MM.1S (cell line): ENCODE measurements at places on chromosomes 6 and 20.
A peak's percentile ranks its signal among the peaks of the same experiment; 100 is the strongest.

DNA sequence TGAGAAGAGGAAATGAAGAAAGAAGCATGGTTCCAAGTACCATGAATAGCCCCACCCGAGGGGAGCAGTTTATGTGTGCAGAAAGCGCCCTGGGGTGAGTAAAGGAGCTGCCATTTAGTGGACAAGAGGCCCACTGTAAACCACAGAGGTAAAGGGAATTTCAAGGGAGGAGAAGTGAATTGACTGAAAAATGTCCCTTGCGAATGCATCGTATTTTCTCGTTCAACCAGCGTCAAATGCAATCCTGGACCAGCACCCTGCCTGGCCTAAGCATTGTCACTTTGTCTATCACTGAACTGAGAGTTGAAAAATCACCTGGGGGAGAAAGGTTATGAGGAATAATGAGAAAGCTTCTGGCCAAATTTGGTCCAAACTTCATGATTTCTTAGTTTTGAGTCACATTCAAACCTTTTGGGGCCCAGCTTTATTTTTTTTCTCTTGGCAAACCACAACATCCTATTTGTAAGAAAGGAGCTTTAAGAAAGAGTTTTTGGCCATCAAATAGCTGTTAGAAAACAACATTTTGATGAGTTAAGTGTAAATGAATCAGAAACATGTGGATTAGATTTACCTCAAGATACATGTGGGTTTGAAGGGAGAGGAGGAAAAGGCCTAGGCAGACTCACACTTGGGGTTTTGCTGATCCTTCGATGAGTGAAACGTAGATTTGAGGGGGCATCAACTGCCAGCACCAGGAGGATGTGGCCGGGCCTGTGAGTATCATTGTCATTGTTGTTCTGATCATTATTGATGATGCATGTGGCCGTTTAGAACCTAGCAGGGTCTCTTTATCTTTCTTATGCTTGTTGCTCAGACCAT lies 214.0 kb downstream of the CLIC5 start:
- no peaks in the 10 kb centered on the region for H3K36me3 ChIP-seq
- no peak overlapping the region for H3K27ac ChIP-seq
- H3K4me3 ChIP-seq = no peak overlapping the region
- DNase-seq = no peak
- H3K4me1 ChIP-seq = peaks cover 6% of the 10 kb centered on the region; the same call in 1 of the 2 replicates
- no peaks in the 10 kb centered on the region for H3K27me3 ChIP-seq

- no peaks in the 10 kb centered on the region for H3K36me3 ChIP-seq
- H3K4me1 ChIP-seq = no peaks in the 10 kb centered on the region
- no peak for DNase-seq
- no peak overlapping the region for H3K4me3 ChIP-seq
- no peaks in the 10 kb centered on the region for H3K27me3 ChIP-seq
- H3K27ac ChIP-seq = no peak overlapping the region
These were observed 128.9 kb downstream of the ADAT2 start for GRCh38 chr6:143321491-143322086.

- no peak for DNase-seq
- H3K4me1 ChIP-seq = no peaks in the 10 kb centered on the region
- no peaks in the 10 kb centered on the region for H3K36me3 ChIP-seq
- H3K27me3 ChIP-seq = no peaks in the 10 kb centered on the region
These were observed 203.3 kb upstream of the PLCB4 start for GRCh38 chr20:8865636-8866035.

DNA sequence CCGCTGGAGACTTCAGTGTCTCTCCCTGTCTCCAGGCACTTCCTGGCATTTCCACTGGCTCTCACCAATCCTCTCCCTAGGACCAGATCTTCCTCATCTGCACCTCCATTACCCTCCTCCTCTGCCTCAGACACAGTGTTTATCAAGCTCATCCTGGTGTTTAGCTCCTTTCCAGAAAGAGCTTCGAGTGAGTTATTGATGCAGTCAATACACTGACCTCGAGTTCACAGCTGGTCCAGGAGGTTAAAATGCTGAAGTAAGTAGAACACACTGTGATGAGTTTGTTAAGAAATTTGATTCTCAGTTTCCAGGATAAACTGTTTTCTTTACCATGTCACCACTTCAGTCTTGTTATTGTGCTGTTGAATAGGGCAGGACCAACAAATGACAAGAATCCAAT lies 42.1 kb upstream of the ARMC2 start:
- peaks cover 25% of the 10 kb centered on the region for H3K4me1 ChIP-seq
- no peak for DNase-seq
- H3K27ac ChIP-seq = peak overlapping the region; percentile 21; the same call in 1 of the 2 replicates
- no peak overlapping the region for H3K4me3 ChIP-seq
- H3K36me3 ChIP-seq = no peaks in the 10 kb centered on the region

DNA sequence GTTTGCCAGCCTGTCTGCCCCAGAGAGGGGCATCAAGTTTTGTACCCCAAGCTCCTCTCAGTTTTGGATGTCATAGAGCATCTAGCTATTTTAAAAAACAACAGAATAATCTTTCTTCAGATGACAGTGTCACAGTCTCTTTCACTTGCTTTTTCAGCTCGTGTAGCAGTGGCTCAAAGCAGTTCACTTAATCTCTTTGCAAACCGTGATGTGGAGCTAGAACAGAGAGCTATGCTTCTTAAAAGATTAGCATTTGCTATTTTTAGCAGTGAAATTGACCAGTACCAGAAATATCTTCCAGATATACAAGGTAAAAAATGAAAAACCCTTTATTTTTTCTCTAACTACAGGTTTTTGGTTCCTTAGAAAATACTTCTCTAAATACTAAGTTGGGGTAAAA lies 37.3 kb downstream of the PGM3 start:
- H3K36me3 ChIP-seq = no peaks in the 10 kb centered on the region
- peaks cover 44% of the 10 kb centered on the region for H3K4me1 ChIP-seq
- peak; percentile 79 for DNase-seq
- no peaks in the 10 kb centered on the region for H3K27me3 ChIP-seq
- peak overlapping the region; percentile 85 for H3K27ac ChIP-seq
- peak overlapping the region; percentile 45 for H3K4me3 ChIP-seq

DNA sequence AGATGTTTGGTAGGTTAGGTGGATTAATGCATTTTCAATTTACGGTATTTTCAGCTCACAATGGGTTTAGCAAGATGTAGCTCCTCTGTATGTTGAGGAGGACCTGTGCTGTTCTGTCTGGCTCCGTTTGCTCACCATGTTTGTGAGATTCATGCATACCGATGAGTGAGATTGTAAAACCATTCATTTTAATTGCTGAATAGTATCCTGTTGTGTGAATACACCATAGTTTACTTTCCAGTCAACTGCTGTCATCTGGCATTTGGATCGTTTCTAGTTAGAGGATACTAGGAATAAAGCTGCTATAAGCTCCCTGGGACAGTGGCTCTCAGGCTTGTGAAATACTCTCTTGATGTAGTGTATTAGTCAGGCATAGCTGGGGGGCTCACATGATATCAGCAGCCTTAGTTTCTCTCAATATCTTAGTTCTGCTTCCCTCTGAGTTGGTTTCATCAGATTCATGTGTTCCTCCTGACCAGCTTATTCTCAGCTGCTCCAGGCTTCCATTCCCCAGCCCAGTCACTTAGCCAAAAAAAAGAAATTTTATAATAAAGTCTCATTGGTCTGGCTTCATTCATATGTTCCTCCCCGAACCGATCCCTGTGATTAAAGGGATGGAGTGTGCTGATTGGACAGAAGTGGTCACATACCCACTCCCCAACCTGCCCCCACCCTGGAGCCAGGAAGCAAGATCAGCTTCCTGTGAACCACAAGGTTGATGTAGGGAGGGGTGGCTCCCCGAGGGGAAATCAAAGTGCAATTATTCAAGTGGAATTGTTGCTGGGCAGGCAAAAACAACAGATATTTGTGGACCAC lies 10.9 kb upstream of the B4GALT5 start:
- H3K27me3 ChIP-seq = no peaks in the 10 kb centered on the region
- H3K27ac ChIP-seq = no peak overlapping the region
- no peak for DNase-seq
- peaks cover 7% of the 10 kb centered on the region; the same call in 1 of the 2 replicates for H3K4me1 ChIP-seq

DNA sequence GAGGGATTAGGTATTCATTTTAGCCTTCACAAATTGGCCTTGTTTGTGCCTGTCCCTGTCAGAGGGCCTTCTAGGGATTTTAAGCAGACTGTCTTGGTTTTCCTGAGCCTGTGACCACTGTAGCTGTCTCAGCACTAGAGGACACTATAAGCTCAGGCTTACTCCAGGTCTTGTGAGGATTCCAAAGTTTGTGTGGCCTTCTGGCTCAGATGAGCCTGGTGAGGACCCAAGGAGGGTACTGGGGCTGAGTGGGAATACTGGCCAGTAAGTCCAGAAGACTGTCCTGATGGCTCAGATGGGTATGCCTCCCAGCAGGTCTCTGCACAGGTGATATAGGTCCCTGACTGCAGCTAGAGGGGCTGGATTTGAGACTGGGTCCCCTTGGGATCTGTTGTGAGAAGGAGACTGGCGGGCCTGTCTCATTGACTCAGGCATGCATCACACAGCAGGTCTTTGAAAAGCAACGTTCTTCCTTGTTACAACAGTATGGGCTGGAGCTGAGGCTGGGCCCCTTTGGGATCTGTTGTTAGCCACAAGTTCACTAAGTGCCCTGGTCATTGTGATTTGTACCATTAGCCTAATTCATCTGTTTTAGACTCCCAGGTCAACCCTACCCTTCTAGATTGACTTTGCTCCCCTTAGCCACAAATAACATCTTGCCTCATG lies 26.3 kb upstream of the TFB1M start:
- peaks cover 10% of the 10 kb centered on the region; the same call in 1 of the 2 replicates for H3K4me1 ChIP-seq
- H3K36me3 ChIP-seq = no peaks in the 10 kb centered on the region
- no peaks in the 10 kb centered on the region for H3K27me3 ChIP-seq
- no peak overlapping the region for H3K27ac ChIP-seq
- H3K4me3 ChIP-seq = no peak overlapping the region
- no peak for DNase-seq

DNA sequence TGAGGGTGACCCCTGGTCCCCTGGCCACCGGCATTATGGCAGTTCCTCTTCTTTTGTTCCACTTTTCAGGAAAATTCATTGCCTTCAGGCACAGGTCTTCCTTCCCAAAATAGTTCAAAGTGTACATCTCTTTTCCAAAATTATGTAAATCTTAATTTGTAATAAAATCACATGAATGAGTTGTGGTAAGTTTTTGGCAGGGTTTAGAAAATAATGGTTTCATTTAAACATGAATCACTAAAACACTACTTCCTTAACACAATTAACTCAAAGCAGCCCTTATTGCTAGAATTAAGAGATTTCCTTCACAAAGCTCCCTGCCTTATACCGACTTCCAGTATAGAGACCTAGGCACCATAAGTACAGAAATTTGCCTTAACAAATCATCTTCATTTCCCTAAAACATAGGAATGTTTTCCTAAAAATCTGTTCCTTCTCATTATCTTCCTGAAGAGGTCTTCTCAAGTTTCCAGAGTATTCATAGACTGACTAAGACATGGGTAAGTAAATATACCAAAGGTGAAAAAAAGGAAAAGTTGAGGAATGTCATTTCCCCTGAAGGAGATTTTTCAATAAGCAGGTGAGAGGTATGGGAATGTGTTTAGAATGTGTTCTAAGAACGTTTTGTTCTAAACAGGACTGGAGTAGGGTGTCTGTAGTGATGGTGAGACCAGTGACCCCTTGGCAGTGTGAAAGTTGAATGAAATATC lies 148.2 kb upstream of the CITED2 start:
- no peak overlapping the region for H3K27ac ChIP-seq
- H3K36me3 ChIP-seq = no peaks in the 10 kb centered on the region
- no peaks in the 10 kb centered on the region for H3K27me3 ChIP-seq
- no peak overlapping the region for H3K4me3 ChIP-seq
- no peak for DNase-seq
- H3K4me1 ChIP-seq = no peaks in the 10 kb centered on the region

GRCh38 chr6:116556065-116556464 lies 2.5 kb downstream of the CALHM4 start:
- no peaks in the 10 kb centered on the region for H3K36me3 ChIP-seq
- H3K4me3 ChIP-seq = no peak overlapping the region
- DNase-seq = no peak
- H3K4me1 ChIP-seq = no peaks in the 10 kb centered on the region
- no peak overlapping the region for H3K27ac ChIP-seq
